ENCODE measurements at places on chromosomes 11 and 22.
A peak's percentile ranks its signal among the peaks of the same experiment; 100 is the strongest.

DNA sequence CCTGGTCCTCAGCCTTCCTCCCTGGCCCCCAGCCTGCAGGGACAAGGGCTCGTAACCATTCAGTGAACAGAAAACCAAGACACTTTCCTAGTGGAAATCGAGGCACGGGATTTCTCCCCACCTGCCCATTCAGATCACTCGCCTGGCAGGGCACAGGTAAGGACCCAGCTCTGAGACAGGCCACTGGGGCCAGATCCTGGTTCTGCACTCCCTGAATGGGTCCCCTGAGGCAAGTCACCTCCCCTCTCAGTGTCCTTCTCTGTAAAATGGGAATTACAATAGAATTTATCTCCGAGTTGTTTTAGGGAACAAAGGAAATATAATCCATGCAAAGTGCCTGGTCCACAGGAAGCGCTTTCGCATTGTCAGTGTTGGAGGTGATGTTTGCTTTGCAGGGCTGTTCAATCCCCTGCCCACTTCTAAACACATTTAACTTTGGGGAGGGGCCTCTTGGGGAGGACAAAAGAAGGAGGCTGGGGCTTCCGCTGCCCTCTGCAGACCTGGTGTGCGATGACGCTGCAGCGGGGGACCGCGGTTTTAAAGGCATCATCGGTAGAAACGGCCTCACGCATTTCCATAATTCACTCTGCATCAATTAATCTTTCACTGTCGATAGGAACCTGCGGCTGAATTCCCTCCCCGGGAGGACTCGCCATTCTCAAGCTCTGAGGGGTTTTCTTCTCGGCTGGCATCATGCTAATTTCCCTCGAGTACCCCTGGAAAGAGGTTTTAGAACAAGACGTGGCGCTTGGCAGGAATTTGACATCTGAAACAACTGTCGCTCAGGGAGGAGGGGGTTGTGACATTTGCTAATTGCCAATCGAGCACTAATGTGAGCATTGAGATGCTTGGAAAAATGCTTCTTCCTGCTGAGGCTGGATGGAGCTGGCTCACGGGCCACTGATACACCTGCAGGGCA lies 70.4 kb upstream of the FGF3 start:
- DNase-seq: no peak

- no peak for DNase-seq
These were observed 5.6 kb downstream of the MAPK1 start for GRCh38 chr22:21861851-21862250.

DNA sequence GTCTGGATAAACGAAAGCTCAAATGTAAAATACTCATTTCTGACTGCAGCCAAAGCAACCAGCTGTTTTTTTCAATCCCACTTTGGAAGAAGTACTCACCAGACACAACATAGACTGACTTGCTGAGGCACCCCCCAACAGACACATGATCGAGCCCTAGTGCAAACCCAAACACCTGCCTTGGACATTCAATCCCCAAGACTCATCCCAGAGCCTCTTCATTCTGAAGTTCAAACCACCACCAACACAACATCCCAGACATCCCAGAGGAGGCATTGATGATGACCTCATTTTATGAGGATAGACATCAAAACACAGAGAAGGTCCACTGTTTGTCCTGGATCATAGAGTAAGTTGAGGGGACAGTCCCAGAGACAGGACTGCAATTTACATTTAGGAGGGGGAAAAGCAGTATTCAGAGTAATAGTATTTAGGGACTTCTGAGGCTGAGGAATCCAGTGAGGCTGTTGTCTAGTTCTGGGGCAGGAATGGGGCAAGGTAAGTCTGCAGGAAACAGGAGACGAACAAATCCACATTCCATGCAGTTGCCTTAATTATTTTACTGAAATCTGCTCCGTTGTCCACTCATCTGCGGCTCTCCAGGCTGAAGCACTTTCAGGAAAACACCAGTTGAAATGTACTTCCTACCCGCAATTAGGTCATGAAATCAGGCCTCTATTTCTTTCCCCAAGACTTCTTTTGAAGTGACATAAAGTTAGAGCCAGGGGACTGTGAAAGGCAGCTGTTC lies 54.8 kb downstream of the CLPB start:
- no peak for DNase-seq

GRCh38 chr11:58629857-58630256 lies 7.4 kb downstream of the CNTF start:
- peak; percentile 40 for DNase-seq
